GM13977 (cell line): ENCODE measurements at places on chromosomes 7 and 10.
A peak's percentile ranks its signal among the peaks of the same experiment; 100 is the strongest.

- peak; percentile 87 for DNase-seq
Observed at GRCh38 chr10:31928549-31929260, at the start of gene ARHGAP12. Gene ARHGAP12, minus strand, starts transcription at chr10:31928831. Its CDS starts 19,976 bp downstream, at chr10:31908855.

- peak; percentile 65 for DNase-seq
Observed at GRCh38 chr10:124043310-124044142, 49.9 kb downstream of the CHST15 start.

GRCh38 chr7:97005183-97006054 lies at the start of gene DLX6:
Gene DLX6, plus strand, starts transcription at chr7:97005553. Its CDS starts 425 bp downstream, at chr7:97005978.
- DNase-seq = peak; percentile 76

GRCh38 chr10:93566435-93567276 lies at the start of gene FFAR4:
Gene FFAR4, plus strand, starts transcription at chr10:93566665. Its CDS starts 56 bp downstream, at chr10:93566721.
- no peak for DNase-seq

DNA sequence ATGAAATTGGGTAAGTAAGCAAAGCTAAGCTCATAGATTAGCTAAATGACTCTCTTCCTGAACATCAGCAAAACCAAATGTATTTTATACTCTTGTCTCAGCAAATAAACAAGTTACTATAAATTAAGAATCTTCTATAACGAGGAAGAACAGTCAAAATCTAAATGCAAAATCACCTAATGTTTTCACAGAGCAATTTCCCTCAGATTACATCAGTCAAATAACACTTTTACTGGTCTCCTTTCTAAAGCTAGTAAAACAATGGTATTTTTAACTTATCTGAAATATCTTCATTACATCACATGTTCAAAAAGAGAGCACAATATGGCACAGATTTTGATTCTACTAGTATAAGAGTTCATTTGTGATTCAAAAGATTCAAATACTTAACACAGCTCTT lies 16.5 kb upstream of the GPR22 start:
- DNase-seq = no peak

DNA sequence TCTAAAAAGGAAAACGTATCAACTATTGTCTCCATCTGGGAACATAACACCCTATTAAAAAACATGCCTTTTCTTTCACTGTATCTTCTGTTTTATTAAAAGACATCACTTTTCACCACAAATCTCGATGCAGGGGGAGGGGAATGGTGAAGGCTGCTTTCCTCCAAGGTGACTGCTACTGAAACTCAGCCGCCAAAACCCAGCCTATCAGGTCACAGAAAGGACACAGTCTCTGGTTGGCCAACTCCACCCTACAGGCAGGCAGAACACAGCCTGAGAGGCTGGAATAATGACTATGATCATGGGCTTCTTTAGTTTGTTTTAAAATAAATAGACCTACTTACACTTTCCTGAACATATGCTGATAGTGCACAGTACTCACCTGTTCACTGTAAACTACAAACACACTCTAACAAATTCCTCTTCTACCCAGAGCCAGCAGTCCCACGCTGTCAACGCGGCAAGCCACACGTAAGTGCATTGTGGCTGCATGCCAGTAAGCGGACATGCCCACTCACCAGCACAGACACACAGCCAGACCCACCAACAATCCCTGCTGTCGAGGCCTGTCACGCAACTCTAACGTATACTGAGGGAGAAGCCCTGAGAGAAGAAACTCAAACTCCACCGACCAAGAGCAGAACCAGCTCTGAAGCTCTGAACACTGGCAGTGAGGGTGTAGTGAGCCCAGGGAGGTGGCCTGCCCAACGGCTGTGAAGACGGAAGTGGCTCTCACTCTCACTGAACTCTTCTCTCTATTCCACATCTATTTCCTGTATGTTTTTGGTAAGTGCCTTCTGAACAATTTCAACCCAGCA lies 41.8 kb downstream of the NCAPG2 start:
- DNase-seq = no peak

DNA sequence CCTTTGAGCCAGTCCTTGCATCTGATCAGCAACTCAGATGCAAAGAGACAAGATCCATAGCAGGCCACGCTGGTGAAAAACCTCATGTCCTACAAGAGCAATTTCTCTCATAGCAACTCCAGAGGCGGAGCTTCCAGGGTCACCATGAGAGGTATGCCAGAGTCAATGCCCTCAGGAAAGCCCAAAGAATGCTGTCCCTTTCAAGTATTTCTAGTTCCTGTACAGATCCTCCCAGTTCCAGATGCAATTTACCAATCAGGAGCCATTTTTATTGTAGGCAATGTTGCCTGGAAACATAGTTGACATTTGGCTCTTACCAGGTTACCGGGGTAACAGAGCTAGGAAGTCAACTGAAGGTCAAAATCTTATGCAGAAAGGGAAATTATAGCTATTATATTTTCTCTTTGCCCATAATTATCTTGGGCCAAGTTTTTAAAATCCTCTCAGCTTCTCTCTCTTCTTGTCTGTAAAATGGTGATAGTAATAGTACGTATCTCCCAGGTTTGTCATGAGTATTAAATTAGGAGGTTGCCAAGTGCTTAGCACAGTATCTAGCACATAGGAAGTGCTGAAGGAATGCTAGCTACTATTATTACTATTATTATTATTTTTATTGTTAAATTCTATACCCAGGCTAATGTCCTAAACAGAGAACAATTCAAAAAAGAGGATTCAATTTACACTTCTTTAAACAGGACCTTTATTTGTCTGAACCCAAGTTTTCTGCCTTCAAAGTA lies 46.3 kb upstream of the TM9SF3 start:
- no peak for DNase-seq

DNA sequence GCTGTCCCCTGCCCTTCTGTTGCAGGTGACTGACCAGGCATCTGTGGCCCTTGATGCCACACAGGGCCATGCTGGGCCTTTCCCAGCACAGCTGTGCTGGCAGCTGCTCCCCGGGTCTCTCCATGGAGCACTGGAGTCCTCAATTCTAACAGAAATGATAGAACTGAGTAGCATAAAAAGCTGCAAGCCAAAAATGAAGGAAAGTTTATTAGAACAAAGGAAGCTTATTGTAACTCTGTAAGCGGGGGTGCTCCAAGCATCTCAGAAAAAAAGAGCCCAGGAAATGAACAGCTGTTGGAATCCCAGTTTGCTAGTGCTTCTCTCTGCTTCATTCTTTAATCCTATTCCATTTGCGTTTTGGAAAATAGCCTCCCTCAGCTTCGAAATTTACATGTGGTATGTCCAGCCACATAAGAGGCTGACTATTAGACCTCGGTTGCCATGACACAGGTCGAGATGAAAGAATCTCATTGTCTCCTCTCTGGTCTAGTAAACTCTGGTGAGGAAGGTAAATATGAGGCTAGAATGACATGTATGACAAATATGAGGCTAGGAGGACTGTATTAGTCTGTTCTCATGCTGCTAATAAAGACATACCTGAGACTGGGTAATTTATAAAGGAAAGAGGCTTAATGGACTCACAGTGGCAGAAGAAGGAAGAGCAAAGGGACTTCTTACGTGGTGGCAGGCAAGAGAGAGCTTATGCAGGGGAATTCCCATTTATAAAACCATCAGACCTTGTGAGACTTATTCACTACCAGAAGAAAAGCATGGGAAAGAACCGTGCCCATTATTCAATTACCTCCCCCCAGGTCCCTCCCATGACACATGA lies 23.7 kb downstream of the EPDR1 start:
- peak; percentile 36 for DNase-seq

- peak; percentile 64 for DNase-seq
Observed at GRCh38 chr7:1458683-1459511, at the start of gene MICALL2. Gene MICALL2, minus strand, starts transcription at chr7:1459470. Its CDS starts 144 bp downstream, at chr7:1459326.

GRCh38 chr10:132438091-132439024 lies 41.4 kb downstream of the PWWP2B start:
- no peak for DNase-seq

DNA sequence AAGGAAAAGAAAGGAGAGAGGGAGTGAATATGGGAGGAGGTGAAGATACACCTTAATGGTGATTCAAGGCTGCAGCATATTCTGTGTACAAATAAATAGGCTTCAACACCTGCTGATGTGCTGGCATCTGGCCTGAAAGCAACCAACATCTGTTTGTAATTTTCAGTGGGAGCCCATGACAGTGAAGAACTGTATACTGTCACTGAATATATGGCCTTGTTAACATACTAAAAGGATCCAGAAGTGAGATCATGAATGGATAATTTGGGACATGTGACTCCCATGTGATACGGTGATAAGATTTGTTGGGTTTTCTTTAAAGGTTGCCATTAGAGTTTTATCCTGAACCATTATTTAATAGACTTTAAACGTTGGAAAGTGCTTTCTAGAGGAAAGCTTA lies 459.3 kb downstream of the CNTNAP2 start:
- DNase-seq = no peak

DNA sequence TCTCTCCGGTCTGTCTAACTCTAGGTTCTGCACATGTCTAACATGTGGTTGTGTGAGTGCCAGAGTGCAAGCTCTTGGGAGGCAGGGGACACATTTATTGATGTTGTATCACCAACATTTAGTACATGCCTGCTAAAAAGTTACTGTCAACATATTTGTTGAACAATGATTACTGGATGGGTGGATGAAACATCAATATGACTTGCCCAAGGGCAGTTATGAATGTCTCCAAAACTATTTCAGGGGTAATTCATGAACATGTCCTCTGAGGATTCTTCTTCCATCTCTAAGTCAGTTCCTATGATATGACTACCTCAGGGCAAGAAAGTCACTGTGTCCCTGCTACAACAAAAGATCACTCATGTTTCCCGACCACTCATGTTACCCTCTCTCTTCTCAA lies 91.3 kb upstream of the STEAP1B start:
- no peak for DNase-seq

- DNase-seq = peak; percentile 27
Observed at GRCh38 chr10:101781984-101782810, 1.0 kb downstream of the NPM3 start.

- DNase-seq = peak; percentile 74
Observed at GRCh38 chr10:75395066-75395931, 6.3 kb downstream of the ZNF503 start.

- DNase-seq = peak; percentile 44
Observed at GRCh38 chr7:138008588-138009349, 6.9 kb upstream of the CREB3L2 start.

GRCh38 chr7:134907000-134907399 lies 79.3 kb upstream of the AGBL3 start:
- no peak for DNase-seq

DNA sequence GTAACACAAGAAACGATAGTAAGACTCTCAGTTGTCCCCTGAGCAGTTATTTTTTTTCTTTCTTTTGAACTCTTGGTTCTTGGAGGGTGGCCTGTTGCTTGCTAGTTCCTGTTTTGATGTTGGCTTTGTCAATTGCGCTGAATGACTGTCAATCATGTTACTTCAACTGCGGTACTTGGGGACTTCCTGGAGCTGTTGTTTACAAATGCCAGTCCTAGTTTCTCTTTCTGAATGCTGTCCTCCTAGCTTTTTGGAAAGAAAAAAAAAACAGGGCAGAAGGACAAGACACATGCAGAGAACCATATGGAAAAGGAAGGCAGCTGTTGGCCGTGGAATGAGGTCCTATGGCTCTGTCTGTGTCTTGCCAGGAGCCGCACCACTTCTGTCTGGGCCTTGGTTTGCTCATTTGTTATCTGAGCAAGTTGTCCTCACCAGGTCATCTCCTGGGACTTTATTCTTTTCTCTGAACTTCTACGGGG lies 7.0 kb upstream of the PDCD4 start:
- no peak for DNase-seq

- no peak for DNase-seq
Observed at GRCh38 chr10:5502061-5502521, 2.7 kb upstream of the CALML5 start.

DNA sequence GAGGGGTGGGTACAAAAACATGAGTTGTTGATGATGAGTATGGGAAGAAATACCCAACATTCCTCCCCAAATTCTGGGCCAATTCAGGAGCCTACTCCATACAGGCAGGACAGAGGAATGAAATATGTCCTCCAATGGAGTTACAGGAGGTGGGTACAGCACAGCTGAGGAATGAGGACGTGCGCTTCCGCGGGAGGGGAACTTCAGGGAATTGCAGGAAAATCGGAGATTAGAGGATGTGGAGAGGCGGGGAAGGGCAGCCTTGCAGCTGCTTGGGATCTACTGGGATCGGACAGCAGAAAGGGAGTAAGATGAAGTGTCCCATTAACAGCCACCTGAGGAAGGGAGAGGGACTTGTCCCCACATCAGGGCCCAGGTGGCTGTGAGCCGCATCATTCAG lies 50.2 kb downstream of the PDIA4 start:
- DNase-seq = no peak

GRCh38 chr10:110324805-110325280 lies 20.1 kb upstream of the SMNDC1 start:
- DNase-seq = peak; percentile 57

GRCh38 chr10:96918214-96919002 lies 86.3 kb downstream of the LCOR start:
- no peak for DNase-seq

GRCh38 chr10:89330537-89331212 lies 2.9 kb downstream of the IFIT3 start:
- DNase-seq = no peak

GRCh38 chr7:74501298-74501697 lies 47.6 kb downstream of the GTF2IRD1 start:
- DNase-seq = no peak

- no peak for DNase-seq
Observed at GRCh38 chr10:115580239-115580638, 487.1 kb downstream of the ATRNL1 start.

GRCh38 chr7:130114776-130115175 lies 44.4 kb downstream of the KLHDC10 start:
- DNase-seq = no peak

- DNase-seq = no peak
Observed at GRCh38 chr7:80632139-80632538, 6.3 kb upstream of the CD36 start.

DNA sequence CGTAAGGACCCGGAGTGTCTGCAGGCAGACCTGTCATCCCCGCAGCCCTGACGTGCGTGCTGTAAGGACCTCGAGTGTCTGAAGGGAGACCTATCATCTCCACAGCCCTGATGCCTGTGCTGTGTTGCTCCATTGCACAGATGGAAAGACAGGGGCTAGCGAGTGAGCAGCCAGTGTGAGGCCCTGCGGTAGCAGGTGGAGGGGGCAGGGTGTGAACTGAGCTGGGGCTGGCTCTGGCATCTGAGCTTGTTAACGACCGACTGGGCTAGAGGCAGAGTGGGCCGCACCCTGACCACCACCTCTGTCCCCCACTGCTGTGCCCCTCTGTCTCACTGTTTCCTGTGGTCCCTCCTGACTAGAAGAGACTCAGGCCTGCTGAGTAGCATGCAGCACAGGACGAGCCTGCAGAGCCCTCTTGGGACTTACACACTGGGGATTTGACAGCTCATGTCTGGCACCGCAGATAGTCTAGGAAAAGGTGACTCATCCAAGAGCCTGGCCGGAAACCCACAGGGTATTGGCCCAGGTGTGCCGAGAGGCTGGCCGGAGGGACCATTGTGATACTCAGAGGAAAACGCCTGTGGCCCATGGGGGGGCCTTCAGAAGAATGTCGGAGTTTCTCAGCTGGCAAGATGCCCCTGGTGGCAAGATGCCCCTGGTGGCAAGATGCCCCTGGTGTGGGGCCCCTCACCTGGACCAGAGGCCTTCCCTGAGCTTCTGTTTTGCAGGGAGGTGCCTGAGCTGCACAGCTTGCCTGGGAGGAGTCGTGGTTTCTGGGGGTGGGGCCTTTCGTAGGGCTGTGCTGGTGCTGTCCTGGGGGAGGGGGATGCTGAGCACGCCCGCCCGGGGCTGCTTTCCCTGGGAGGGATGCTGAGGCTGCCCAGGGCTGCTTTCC lies 34.3 kb downstream of the INPP5A start:
- DNase-seq = peak; percentile 84

GRCh38 chr10:92692697-92693533 lies 3.2 kb downstream of the HHEX start:
- DNase-seq = no peak

- DNase-seq = no peak
Observed at GRCh38 chr7:130566168-130566897, 74.4 kb downstream of the MEST start.

- DNase-seq = no peak
Observed at GRCh38 chr7:27614095-27614494, 48.6 kb downstream of the HIBADH start.
